EL (cell line): ENCODE measurements at places on chromosomes 1 and 21.

- DNase-seq: no peak
These were observed 246.7 kb downstream of the MRPL39 start for GRCh38 chr21:25360593-25360992.

DNA sequence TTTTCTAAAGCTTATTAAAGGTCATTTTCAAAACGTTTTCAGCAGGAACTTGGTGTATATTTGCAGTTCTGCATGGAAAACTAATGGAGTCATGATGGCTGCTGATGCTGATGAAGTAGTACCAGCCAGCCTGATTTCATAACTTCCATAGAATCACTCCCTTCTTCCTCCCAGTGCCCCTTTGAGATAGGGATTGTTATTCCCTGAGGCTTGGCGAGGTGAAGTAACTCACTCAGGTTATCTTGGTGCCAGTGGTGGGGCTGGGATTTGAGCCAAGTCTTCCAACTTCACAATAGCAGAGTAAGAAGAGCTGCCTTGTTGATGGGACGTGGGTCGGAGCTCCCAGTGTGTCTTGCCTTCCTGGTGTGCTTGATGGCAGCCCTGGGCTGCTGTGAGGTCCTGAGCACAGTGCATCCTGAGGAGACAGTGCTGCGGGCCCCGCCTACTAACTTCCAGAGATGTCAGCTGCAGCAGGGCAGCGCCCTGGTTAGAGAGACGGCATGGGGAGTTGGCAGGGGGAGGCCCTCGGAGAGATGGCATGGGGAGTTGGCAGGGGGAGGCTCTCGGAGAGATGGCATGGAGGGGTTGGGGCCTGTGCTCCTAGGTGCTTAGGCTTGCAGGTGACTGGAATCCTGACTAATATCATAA is 92.6 kb downstream of the PCBP3 start:
- no peak for DNase-seq

DNA sequence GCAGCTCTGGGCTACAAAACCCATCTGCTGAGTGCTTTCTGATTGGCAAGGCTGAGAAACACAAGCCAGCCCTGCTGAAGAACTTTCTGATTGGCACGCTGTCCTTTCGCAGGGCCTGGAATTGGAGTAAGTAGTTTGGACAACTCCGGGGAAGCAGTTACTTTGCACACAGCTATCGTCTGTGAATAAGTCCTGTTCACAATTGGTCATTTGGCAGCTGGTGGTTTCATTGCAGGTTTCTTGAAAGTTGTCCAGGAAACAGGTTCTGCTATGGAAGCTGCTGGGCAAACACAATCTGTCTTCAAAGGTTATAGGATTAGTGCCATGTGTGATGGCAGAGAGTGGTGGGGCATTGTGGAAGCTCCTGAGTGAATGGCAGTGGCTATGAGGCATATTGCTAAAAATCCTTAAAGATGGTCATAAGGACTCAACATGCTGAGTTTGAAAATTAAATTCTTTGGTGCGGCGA is at the start of gene KRTAP27-1:
KRTAP27-1 (minus strand) TSS at position 419 of the 469 bp plus-strand sequence; CDS start at position 393, 26 bp downstream.
- no peak for DNase-seq

- DNase-seq: no peak
These were observed 72.7 kb downstream of the MAST2 start for GRCh38 chr1:45876000-45876617.

- DNase-seq: no peak
These were observed 36.9 kb downstream of the SLC2A1 start for GRCh38 chr1:42921769-42922168.

- DNase-seq: no peak
These were observed 26.1 kb downstream of the PRKACB start for GRCh38 chr1:84170171-84170570.

DNA sequence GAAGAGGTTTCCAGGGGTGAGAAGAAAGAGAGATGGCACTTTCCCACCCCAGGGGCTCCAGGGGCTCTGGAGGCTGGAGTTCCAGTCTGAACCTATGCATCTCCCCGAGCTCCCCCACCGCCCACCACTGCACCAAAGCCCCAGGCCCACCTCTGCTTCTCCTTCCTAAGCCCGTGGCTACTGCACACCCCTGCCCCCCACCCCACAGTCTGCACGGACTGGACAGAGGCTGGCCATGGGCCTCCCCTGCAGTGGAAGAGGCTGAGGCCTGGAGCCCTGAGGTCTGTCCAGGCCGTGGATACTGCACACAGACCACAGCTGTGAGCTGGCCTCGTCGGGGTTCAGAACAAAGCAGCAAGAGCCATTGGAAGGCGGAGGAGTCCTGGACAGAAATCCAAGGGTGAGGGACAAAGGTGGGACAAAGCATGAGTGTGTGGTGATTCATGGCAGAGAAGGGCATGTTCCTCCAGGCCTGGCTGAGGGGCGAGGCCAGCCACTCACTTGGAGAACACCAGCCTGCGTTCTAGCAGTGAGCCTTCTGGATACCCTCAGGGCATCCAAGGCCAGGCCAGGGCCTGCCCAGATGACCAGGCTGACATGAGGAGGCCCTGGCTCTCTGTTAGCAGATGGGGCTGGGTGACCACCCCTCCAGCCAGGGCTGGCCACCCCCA is 244.8 kb upstream of the VAMP3 start:
- peak; percentile 71 for DNase-seq

- DNase-seq: no peak
These were observed 124.4 kb downstream of the SMYD3 start for GRCh38 chr1:246382589-246383238.

DNA sequence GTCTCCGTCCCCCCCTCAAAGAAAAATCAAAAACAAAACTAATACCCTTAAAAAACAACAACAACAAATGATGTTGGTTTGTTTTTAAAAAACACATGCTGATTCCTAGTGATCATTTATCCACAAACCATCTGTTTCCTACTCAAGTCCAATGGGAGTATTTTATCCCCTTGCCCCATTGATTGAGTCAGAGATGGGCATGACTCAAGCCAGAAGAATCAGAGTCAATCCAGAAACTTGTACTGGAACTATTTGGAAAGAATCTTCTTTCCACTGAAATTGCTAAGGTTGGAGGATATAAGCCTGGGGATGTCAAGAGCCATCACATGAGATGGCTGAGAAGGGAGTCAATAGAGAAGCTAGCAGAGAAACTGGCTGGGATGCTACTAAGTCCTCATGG is 176.4 kb downstream of the MIS18A start:
- peak; percentile 14 for DNase-seq

- DNase-seq: no peak
These were observed 37.3 kb downstream of the NPHP4 start for GRCh38 chr1:5954964-5955363.

GRCh38 chr1:150477733-150478132 is 9.5 kb upstream of the TARS2 start:
- DNase-seq: peak; percentile 79

DNA sequence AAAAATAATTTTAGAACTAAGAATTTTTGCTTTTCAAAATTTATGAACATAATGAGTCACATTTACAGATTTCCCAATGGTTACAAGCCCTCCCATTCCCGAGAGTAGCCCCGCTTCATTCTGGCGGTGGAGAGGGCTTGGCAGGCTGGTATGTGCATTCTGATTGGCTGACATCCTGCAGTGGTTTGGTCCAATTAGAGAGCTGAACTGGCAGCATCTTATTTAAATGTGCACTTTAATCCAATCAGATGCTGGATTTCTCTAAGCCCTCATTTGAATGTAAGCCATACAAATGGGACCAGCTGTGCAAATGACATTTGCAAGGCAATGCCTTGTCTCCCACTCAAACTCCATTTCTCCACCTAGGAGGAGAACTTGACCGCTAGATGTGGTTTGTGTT is 18.0 kb upstream of the TRIM17 start:
- DNase-seq: no peak

DNA sequence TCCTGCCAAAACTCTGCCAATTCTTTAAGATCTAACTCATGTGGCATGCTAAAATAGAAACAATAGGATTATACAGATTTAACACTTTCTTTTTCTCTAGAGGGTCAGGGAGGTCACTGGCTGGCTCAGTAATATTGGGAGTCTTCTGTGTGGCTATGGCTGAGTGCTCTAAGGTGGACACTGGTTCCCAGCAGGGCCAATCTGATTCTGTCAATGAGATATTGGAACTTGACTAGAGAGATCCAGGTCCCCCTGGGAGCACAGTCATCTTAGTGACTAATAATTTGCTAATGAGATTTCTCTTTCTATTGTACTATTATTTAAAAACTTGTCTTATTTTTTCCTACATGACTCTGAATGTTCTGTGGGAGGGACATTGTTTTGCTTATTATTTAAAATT is 69.1 kb upstream of the ZP4 start:
- no peak for DNase-seq

GRCh38 chr1:20571427-20571826 is 17.5 kb upstream of the CDA start:
- DNase-seq: no peak

GRCh38 chr1:234698686-234699085 is 88.7 kb upstream of the IRF2BP2 start:
- no peak for DNase-seq

DNA sequence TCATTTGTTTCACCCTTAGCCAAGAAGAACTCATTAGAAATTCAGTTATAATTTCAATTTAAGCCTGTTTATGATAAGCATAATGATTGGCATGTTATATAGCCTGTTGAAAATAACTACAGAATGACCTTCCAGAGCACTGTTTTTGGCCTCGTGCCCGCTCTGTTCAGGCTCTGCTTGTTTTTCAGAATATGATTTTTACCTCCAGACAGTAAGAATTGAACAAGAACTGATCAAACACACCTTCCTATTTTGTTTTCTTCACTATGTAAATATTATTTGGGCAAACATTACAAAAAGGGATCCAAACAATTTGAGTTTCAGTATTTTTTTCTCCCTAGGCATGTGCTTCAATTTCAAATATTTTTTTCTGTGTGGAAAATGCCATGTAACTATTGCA is 48.1 kb upstream of the ANGPTL1 start:
- no peak for DNase-seq

DNA sequence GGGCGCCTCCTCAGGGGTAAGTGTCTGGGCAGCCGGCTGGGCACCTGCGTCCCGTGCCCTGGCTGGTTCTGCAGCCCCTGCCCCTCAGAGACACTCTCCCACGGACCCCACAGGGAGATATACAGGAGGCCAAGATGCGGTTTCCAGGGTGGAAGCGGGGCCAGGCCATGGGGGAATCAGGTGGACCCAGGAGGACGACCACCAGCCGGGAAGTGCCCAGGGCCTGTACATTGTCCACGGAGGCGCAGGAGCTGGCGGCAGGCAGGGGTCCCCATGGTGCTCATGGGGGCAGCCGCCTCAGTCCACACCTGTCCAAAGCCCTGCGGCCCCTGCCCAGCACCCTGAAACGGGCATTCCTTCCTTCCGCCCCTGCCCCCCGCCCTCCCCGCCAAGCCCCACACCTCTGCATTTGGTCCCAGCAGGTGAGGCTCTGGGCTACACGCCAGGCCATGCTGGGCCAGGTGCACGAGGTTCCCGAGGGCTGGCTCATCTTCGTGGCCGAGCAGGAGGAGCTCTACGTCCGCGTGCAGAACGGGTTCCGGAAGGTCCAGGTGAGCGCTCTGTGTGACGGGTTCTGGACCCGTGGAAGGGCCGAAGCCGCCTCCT is 36.7 kb downstream of the SLC19A1 start:
- DNase-seq: no peak

DNA sequence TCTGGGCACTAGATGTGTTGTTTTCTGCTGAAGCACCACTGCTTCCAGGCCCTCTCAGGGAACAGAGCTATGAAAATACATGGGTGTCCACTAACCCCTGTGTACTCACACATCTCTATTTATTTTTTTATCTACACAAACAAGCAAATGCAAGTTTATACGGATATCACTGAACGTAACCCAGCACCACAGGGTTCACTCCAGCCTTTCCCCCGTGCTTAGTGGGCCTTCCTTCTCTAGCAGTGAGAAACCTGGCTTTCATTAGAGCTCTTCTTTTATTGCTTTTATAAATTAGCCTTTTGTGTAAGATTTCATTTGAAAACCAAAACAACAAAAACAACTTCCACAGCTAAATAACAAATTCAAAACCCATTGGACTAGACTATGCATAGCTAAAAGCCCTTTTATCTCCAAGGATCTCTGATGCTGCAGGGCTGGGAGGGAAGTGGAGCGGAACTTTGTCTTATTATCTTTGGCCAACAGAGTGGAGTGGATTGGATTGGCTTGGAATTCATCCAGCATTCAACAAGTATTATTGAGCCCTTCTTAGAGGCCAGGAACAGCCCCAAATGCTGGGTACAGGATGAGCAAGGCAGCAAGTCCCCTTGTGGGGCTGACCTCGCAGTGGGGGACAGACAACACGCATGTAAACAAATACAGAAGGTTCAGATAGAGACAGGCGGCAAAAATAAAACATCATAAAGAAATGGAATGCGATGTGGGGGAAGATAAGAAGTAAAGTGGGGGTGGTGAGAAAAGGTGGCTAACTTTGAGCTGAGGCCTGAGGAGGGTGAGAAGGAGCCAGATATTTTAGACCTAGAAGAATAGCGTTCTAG is 371.8 kb upstream of the POU3F1 start:
- DNase-seq: no peak
